ENCODE measurements at places on chromosomes 3 and 15.

GRCh38 chr3:152461460-152461859 lies 192.7 kb downstream of the MBNL1 start:
- DNase-seq, result no peak

- no peak for DNase-seq
Observed at GRCh38 chr3:28267984-28268849, 26.8 kb downstream of the CMC1 start.

DNA sequence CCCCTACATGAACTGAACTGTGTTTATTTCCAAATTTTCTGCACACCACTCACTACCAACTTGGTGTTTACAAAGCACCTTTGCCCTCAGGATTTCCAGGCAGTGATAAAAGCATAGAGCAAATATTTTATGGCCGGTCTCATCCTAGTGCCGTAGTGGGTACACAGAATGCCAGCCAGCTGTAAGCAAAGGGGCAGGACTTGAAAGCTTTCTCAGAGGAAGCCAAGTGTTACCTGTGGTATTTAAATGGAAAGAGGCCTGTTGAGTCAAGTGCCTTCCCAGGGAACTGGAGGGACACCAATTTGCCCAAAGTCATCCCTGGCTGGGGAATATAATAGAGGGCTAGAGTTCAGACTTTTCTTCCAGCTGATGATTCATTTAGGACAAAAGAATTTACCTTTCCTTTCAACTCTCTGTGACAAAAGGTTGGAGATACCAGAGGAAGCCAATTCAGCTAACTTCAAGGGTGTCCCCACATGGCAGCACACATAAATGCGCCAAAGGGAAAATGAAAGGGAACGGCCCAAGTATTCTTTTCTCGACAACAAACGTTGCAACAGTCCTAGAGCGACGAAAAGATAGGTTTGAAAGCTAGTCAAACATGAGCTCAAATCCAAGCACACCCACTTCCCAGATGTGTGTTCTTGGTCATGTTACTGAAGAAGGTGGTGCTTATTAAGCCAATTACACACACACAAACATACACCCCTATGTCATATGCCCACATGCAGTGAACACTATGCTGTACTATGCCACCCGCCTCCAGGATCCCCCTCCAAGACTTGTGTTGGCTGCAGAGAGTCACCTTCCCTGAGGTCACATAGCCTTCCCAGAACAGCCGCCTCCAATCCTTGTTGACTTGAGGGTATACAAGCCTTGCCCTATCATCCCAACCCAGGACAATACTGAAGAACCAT lies 27.7 kb downstream of the MAGI1 start:
- no peak for DNase-seq

DNA sequence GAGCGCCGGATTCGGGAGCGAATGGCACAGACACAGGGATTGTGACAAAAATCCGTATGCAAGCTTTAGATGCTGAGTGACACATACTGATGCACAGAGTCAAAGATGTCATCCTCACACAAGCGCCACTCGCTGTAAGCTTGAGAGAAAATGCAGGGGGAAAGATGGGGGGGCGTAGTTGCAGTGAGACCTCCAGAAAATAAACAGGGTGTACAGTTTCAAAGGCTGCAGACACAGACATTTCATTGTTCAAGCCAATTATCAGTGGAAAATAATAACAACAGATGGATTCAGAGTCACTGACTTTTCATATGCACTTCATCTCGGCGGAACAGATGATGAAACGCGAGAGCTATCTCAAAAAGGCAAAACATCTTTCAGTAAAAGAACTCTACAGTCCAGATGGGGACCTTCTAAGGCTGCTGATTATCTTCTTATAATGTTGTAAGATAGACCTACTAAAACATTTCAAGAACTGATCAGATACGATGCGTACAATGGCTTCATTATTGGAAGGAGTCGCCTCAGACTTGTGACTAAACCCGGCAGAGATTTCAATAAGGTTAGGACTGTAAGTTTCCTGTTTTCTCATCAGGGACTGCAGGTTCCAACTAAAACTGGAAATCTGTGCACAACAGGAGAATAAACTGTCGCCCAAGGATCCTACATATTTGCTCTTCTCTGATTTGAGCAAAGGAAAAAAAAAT lies 275.4 kb downstream of the FOXP1 start:
- no peak for DNase-seq

- no peak for DNase-seq
Observed at GRCh38 chr3:26962492-26963360, 340.2 kb downstream of the LRRC3B start.

- DNase-seq, result no peak
Observed at GRCh38 chr15:87047203-87047965, 967.7 kb downstream of the AGBL1 start.

DNA sequence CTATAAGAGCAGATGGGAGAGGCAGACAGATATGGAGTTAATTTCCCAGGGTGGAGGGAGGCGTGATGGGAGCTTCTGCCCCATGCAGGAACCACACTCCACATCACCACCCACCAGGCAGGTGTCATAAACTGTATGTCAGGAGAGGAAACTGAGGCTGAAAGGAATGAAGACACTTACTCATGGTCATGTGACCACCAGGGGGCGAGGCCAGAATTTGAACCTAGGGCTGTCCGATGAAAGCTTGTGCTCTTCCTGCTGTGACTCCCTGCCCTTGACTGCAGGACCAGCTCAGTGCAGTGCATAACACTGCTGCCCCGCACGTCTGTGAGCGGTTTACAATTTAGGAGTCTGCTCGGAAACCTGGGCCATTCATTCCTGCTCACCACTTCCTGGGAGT lies 28.8 kb downstream of the NUP210 start:
- DNase-seq, result no peak

Data from stimulated activated CD4-positive, alpha-beta T cell treated with anti-CD3 and anti-CD28 coated beads, Interleukin-15, amount 100 ng/mL, for 1 hour (primary cell).